ENCODE measurements at places on chromosomes 5 and 9.

- no peak for DNase-seq
Measured at GRCh38 chr5:151659001-151659754, 27.5 kb downstream of the SPARC start.

DNA sequence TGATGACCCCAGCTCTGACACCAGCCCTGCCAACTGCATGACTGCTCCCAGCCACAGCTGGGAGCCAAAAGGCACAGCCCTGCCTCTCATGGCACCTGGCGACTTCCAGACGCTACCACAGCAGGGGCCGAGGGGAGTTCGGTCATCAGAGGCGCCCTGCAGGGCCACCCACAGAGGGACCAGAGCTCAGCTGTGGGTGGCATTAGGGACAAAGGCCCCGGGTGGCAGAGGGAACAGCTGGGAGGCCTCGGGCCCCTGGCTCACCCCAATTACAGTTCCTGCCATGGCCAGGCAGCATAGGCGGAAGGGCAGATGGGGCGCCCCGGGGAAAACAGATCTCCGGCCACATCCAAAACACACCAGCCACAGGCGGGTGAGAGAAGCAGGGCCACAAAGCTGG lies 3.6 kb downstream of the SOHLH1 start:
- DNase-seq: no peak

GRCh38 chr5:34550964-34551363 lies 105.2 kb upstream of the RAI14 start:
- DNase-seq: no peak

DNA sequence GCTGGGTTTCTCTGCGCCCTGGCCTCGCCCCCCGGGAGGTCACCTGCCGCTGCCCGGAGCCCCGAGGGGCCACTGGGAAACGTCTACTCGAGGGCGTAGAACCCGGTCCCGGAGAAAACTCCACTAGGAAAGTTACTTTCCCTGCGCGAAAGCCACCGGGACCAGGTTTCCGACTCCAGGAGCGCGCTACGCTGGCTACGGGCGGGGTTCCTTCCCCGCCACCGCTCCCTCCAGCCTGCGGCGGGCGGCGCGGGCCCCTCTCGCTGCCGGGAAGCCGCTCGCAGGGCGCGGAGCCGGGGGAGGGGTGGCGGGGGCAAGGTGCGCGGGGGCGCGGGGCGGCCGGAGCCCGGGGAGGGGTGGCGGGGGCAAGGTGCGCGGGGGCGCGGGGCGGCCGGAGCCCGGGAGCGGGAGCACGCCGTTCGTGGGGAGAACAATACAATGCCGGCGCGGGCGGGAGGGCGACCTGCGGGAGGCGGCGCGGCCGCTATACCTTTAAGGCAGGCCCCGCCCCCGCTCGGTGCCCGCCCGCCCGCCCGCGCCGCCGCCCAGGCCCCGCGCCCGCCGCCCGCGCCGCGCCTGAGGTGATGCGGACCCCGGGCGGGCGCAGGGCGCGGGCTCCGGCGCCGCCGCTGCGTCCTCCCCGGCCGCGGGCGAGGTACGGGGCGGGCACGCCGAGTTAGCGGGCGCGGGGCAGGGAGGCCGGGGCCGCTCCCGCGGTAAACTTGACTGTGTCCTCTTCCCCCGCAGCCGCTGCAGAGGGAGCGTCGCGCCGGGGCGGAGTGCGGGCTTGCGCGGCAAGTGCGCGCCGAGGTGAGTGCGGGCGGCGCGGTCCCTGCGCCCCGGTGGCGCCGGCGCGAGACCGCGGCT lies 278.1 kb downstream of the AOPEP start:
- DNase-seq: no peak

DNA sequence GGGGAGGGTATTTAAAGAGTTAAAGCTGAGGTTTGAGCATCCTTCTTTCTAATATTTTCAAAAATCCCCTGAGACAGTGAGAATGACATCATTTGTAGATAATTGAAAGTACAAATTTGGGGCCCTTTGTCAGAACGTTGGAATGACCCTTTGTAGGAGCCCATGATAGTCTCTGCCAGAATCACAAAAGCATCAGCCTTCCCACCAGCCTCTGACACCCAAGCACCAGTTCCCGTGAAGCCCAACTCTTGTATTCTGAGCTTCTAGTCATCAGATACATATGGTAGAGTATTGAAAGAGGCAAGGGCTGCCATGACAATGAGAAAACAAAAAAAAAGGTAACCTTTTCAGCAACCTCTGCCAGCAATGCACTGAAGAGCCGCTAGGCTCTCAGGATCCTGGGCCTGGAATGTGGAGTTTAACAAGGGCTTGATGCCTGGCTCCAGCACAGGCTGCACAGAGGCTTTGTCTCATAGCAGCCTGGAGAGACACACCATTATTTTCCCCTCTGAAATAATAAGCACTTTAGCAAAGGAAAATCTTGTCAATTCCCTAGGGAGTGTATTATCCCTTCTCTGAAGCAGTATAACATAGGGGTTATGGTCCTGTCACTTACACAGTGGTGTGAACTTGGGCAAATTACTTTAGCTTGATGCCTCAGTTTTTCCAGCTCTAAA lies 114.4 kb downstream of the ZNF608 start:
- no peak for DNase-seq

DNA sequence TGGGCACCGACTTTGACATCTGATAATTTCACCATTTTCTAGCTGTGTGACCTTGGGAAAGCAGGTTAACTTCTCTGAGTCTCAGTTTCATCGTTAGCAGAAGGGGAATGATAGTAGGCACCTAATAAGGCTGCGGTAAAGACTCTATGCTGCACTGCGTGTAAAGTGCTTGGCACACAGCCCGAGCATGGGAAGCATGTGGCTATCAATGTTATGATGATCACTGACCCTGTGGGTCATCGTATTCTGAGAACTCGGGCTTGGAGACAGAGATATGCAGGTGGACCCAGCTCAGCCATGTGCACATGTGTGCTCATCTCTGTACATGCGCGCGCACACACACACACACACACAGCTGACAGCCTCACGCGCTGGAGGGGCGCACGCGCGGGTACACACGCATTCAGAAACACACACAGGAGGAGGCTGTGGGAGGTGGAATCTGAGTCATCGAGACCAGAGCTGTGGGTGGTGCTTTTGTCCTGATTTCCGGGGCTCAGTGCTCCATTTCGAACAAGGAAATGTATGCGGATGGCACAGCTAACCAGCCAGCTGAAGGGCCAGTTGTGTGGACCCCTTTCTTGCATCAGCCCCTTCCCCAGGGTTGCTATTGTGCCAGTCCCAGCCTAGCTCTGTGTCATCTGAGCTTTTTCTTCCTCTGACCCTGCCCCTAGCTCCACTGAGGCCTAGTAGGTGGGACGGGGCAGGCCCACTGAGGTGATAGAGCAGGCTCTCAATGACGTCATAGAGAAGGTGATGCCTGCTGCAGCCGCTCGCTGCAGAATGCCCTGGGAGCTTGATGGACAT lies 11.1 kb upstream of the ARAP3 start:
- DNase-seq: no peak

GRCh38 chr9:87270221-87270847 lies 227.3 kb upstream of the DAPK1 start:
- DNase-seq: no peak

GRCh38 chr9:88922091-88922490 lies 69.2 kb upstream of the S1PR3 start:
- no peak for DNase-seq

DNA sequence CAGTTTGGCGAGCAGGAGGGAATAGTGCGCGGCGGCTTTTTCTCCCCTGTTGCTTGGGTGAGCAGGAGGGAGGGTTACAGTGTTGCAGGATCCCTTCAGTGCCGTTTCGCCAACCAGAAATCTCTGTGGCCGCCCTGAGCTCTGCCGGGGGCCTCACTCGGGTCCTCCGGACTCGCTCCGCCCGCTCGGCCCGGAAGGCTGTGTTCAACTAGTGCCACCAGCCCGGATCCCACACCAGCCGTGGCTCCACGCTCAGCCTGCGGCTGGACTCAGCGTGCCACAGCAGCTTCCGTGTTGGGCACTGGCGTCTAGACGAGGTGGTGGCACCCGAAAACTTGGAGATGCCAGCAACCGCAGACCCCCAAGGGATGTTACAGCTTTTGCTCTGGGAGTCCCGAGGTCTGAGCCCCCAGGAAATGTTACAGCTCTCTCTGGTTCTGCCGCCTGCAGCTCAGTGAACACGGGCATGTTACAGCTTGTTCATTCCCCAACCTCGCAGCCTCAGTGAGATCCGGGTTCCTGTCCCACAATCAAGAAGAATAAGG lies 16.0 kb upstream of the OR13C9 start:
- no peak for DNase-seq

DNA sequence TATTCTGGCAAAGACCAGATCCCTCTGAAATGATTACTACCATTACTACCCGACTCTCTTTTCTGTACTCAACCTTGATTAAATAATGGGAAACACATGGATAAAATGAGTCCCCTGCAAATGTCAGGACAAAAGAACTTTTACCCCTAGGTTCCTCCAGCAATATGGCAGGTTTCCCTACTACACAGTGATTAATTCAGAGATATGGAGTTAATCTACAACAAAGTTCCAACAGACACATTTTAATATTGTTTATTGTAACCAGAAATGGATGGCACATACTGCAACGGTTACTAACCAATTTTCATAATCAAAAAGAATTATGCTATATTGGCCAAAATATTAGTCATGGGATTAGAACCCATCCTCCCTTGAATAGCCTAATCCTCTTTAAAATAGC lies 294.8 kb downstream of the ATPSCKMT start:
- no peak for DNase-seq

DNA sequence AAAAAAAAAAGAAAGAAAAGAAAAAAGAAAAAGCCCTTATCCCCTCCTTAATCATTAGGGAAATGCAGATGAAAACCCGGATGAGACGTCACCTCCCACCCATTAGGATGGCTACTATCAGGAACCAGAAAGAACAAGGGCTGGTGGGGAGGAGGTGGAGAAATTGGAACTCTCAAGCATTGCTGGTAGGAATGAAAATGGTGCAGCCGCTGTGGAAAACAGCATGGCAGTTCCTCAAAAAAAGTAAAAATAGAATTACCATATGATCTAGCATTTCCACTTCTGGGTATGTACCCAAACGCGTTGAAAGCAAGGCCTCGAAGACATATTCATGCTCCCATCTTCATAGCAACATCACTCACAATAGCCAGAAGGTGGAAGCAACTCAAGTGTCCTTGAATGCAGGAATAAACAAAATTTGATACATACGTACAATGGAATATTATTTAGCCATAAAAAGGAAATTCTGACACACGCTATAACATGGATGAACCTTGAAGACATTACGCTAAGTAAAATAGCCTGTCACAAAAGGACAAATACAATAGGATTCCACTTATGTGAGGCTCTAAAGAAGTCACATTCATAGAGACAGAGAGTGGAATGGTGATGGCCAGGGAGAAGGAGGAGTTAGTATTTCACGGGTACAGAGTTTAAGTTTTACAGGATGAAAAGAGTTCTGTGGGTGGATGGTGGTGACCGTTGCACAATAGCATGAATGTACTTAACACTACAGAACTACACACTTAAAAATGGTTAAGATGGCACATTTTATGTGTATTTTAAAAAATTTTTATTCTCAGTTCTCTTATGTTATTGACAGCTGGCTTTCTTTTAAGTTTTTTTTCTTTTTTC lies 166.8 kb upstream of the IER5L start:
- DNase-seq: no peak

DNA sequence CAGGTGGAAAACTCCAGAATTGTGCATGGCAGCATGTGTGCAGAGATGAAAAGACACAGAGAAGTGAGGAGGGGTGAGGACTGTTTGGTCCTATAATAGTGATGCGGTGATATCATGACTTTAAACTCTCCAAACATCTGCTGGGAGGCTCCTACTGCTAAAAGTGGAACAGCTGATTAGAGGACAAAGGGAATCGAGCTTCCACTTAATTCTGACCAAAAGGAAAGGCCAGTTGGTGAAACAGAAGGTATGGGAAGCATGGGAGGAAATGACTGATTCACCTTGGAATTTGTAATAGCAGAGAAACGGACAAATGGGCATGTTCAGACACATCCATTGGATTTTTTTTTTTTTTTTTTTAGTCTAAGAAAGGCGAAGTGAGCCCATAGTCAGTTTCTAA lies 67.5 kb upstream of the MAMDC2 start:
- no peak for DNase-seq

GRCh38 chr5:150180241-150181026 lies 9.4 kb upstream of the SLC6A7 start:
- no peak for DNase-seq

GRCh38 chr5:111095982-111096381 lies 3.8 kb downstream of the WDR36 start:
- no peak for DNase-seq

- no peak for DNase-seq
Measured at GRCh38 chr5:168765551-168766425, 186.6 kb upstream of the PANK3 start.

DNA sequence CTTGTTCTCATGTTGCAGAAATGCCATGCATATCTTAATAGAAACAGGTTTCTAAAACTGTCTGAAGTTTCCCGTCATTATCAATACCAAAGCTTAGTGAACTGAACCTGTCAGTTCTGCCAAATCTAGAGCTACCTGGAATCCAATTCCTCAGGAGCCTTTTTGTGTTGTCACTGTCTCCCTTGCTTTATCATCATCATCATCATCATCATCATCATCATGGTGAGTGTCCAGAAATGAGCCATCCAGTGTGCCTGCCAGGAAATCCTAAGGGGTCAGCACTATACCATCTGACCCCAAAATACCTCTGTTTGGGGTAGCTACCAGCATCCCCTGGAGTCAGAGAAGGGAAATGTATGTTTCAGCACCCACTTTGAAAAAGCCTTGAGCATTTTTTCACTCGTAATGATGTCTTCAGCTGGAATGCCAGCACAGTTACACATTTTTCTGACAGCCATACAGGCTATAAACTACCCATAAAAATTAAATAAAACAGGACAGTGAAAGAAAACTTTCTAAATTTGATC lies 150.3 kb downstream of the NR2F1-AS1 start:
- DNase-seq: no peak

GRCh38 chr9:126532951-126533925 lies 80.5 kb upstream of the LMX1B start:
- no peak for DNase-seq

GRCh38 chr9:32722704-32723103 lies 60.6 kb upstream of the TMEM215 start:
- no peak for DNase-seq

DNA sequence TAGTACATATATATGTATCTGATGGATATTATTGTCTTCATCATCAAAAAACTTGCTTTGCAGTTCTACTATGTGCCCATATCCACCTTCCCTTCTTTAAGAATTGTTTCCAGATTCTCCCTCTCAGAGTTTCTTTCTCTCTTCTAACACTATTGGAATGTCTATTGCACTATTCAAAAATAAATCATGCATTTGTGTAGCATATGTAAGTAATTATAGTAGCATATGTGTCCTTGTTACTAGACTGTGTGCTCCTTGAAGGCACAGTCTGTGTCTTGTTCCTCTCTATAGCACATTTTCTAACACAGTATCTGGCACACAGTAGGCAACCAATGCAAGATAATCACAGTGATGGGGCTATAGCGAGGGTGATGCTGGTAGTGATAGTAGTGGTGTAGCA lies 43.4 kb upstream of the TRIM32 start:
- no peak for DNase-seq
